ENCODE measurements at places on chromosomes 11 and 22. TPM values are rescaled to one million over a fixed set of nuclear protein-coding genes. Genes with fewer than 3 reads are reported as not detected.

The CLP1 gene
- 13.4 TPM for polyA plus RNA-seq

The OMP gene
- polyA plus RNA-seq = 0.41 TPM

The KLHL22 gene
- 32.3 TPM for polyA plus RNA-seq

The DNAJB7 gene
- polyA plus RNA-seq = 1.2 TPM

The GVQW3 gene
- polyA plus RNA-seq = 24.3 TPM

The KRTAP5-8 gene
- not detected for polyA plus RNA-seq

The ST14 gene
- polyA plus RNA-seq = 41.3 TPM

DNA sequence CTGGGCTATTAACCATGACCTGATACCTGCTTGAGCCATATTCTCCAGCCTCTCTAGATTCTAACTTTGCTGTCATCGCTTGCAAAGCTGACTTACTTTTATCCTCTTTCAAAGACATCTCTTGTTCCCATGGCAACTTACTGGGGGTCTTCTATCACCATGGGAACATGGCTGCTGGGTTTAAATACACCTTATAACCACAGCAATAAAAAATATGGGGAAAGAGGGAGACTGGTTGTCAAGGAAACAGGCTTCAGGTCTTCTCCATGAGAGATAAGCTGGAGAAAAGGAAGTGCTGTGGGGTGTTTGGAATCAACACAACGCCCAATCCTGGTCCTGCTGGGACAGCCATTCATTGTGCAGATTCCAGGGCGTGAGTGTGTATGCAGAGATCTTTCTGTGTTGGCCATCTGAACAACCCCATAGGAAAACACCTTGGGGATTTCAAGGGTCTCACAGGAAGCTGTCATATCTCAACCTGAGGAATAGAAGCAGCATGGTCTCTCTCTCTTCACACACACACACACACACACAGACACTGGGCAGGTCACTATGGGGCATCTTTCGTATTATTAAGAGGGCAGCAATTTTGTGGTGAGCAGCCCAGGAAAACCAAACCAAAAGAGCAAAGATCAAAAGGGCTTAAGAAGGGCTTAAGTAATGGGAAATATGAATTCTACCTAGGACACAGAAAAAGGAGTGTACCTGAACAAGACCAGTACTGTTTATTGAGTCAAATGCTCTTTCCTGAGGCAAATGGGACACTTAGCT, 344.7 kb upstream of the NCAM1 start:
- no peak for DNase-seq

GRCh38 chr11:133347988-133348387, 184.3 kb downstream of the OPCML start:
- DNase-seq = no peak

DNA sequence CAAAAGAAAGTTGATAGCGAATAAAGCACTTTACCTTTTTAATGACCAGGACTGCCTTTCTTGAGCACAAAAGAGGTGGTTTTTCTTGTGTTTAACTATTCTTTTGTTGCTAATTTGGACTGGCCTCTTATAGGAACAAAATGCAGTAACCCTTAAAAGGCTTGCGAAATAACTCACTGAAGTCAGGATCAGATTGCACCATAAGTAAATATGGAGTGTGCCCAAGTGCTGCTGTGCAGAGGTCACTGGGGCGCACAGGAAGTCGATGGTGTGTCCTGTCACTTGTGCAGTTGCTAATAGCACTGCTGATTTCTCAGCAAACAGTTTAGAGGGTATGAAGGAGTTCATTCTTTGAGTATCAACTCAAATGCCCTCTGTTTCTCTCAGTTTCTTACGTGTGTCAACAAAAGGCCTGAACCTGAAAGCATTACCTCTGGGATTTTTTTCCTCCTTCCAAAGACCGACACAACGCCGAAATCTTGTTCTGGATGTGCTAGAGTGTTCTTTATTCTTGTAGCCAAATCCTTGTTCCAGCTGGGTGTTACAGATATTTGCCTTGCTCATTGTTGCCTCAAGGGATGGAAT, 71.3 kb downstream of the ATXN10 start:
- DNase-seq = no peak

GRCh38 chr11:1990872-1991578, 6.6 kb downstream of the H19 start:
- DNase-seq = no peak

DNA sequence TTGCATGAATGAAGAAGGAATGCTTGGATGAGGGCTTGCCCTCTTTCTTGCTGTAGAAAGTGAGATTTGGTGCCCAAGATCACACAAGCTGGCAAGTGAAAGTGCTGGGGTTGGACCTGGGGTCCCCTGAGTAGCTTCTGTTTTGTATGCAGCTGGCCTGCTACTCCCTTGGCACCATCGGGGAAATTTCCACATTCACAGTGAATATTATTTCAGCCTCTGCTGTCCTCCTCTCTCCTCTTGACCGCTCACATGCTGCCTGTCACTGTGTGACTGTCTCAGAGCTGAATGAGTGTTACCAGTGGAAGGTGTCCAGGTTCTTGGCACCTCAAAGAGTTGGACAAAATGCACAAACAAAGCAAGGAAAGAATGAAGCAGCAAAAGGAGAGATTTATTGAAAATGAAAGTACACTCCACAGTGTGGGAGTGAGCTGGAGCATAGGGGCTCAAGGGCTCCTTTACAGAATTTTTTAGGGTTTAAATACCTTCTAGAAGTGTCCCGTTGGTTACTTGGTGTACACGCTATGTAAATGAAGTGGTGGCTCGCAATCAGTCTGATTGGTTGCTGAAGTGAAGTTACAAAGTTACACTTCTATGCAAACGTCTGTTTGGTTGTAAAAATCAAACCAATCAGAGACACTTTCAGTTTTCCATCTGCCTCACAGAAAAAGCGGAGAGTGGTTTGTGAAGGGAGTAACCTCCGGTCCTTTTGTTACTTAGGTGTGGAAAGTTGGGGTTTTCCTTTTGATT, 87.4 kb downstream of the DEPDC5 start:
- no peak for DNase-seq

- peak; percentile 70 for DNase-seq
These were observed 3.6 kb downstream of the SEPTIN5 start for GRCh38 chr22:19717691-19718455.

- no peak for DNase-seq
These were observed 136.3 kb downstream of the PKNOX2 start for GRCh38 chr11:125300791-125301218.

GRCh38 chr11:130815956-130816355, 100.3 kb downstream of the SNX19 start:
- no peak for DNase-seq

DNA sequence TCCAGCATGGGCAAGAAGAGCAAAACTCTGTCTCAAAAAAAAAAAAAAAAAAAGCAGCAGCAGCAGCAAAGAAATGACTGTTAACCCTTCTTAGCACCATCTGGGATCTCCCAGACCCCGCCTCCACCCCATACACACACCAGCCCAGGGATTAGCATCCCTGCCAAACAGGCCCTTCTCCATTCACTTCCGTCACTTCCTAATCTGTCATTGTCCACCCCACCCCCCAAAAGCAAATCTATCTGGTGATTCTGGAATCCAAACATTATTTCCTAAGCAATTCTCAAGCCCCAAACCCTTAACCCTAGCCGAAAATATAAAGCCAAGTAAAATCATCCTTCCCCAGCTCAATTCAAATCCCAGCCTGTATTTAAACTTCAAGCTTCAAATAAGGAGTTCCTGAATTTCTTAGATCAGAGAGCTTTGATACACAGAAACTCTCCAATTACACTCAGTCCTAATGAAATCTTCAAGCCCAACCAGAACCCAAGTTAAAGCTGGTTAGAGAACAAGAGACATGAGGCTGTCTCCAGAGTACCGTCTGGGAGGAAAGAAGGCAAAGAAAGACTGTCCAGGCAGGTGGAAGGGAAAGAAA, 6.0 kb upstream of the AHNAK start:
- DNase-seq = no peak

- DNase-seq = no peak
These were observed 47.5 kb downstream of the MORC2 start for GRCh38 chr22:30921108-30921507.

DNA sequence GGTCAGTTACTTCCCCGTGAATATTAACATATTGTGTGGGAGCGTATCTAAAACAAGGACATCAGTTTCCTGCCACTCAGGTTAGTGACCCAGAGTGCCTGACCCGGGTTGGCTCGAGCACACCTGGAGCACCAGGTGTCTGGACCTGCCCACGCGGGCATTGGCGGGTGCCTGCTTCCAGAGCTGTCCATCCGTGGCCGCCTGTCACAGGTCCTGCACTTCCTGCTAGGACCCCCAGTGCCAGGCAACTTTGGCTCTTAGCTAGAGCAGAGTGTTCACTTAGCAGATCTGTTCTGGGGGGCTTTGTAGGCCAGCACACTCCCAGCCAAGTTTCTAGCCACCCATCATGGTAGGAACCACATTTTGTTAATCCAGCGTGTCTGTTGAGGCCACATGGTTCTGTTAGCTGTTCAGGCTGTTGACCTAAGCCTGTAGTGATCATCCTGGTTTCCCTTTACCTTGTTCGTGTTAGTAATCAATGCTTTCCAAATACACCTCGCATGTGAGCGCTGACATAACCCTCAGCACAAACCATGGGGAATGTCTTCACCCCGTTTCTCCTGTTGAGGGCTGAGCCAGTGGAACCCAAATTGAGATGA, 29.5 kb downstream of the MOV10L1 start:
- DNase-seq = no peak

DNA sequence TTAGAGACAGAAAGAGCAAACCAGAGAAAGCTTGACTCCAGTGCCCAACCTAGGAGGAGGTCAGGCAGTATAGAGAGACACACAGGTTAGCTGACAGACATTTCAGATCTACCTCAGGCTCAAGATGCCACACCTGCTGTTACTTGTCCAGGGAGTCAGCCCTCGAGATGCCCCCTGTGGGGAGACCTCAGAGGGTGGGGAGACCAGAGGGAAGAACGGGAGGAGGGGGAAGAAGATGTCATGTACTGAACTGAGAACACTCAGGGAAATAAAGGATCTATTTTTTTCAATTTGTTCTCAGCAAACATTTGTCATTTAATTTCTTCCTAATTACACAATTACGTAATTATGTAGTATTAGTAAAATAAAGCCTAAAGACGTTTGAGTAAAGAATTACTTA, 196.3 kb upstream of the CADM1 start:
- DNase-seq = no peak

- DNase-seq = no peak
These were observed 196.9 kb upstream of the SEZ6L start for GRCh38 chr22:25972397-25972796.

DNA sequence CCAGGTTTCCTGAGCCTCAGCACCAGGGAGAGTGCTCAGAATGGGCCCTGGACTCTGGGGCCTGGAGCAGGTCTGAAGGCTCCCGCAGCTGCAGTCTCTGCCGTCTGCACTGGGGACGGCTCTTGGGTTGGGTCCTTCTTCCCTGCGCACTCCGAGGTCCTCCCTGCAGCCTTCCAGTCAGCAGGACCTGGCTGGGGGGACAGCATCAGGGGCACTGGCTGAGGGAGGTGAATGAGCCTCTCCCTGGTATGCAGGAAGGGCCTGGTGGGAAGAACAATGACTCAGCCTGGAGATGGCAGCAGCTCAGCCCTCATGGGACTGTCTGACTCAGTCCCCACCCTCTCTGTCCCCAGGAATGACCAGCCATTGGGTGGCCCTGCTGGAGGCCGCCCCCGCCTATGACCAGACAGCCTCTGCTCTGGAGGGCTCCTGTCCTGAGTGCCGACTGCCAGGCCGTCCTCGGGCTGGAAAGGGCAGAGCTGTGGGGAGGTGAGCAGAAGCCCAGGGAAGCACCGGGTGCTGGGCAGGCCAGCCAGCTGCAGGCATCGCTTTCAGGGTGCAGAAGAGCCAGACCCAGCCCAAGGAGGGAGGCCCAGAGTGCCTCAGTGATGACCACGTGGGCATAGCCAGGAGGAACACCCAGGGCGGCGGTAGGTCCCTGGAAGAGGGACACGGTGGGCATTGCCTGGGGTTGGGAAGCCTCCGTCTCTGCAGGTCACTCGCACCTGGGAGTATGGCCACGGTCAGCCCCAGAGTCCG, 455.0 kb downstream of the BRD1 start:
- no peak for DNase-seq

DNA sequence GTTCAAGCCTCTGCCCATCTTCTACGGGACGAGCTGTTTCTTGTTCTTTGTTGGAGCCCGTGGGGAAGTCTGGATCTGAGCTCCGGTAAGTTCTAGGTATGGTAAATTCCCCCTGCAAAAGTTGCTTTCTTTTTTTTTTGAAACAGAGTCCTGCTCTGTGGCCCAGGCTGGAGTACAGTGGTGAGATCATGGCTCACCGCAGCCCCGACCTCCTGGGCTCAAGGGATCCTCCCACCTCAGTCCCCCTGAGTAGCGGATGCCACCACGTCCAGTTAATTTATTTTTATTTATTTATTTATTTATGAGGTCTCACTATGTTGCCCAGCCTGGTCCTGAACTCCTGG, 35.5 kb upstream of the MOB2 start:
- no peak for DNase-seq

GRCh38 chr11:69377029-69377952, 83.3 kb downstream of the MYEOV start:
- peak; percentile 26 for DNase-seq

DNA sequence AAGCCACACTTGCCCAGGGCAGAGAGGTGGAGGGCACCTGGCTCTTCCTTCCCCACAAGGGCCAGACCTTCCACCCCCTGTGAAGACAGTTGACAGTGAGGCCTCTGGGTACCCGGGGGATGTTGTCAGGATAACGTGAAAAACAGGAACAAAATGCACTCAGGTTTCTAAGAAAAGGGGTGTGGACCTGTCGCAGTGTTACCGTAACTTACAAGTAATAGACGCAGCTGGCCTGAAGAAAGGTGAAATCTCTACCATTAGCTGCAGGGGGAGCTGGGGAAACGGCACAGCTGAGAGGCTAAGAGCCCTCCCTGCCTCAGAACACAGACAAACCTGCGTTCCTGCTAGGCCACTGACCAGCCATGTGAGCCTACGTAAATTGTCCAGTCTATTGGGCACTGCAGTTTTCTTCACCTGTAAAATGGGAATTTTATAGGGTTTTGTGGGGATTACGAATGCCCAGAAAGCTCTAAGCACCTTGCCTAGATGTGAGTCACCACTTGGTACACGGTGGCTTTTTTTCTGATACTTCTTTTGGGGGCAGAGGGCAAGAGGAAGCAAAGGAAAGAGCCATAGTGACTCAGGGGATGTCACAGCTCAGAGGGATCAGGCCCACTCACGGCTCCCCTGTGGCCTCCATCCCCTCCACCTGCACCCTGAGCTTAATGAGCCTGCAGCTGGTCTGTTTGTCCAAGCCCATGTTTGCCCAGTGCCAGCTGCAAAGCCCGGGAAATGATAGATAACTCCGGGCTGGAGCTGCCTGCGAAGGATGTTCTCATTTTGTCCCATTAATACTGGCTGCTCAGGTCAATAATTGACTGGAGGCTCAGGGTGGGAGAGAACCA, 18.4 kb upstream of the CABP7 start:
- peak; percentile 18 for DNase-seq

GRCh38 chr22:37316875-37317371, 34.6 kb downstream of the CYTH4 start:
- DNase-seq = peak; percentile 81
